ENCODE measurements at places on chromosomes 2 and 18.

DNA sequence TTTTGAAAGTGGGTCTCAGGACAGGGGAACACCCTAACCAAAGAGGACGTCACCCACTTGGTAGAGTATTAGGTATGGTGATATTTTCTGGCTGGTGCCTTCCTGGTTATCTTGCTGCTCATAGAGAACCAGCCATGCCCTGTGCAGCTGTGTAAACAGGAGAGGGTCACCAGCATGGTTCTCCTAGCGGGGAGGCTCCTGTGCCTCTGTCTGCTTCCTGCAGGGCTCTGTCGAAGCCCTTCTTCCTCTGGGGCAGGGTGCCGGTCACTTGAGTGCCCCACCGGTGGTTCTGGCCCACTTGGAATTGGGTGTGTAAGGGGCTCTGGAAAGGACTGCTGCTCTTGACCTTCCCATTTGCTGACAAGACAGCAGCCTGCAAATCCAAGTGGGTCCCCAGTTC, 131.6 kb upstream of the MSH6 start:
- DNase-seq = no peak

DNA sequence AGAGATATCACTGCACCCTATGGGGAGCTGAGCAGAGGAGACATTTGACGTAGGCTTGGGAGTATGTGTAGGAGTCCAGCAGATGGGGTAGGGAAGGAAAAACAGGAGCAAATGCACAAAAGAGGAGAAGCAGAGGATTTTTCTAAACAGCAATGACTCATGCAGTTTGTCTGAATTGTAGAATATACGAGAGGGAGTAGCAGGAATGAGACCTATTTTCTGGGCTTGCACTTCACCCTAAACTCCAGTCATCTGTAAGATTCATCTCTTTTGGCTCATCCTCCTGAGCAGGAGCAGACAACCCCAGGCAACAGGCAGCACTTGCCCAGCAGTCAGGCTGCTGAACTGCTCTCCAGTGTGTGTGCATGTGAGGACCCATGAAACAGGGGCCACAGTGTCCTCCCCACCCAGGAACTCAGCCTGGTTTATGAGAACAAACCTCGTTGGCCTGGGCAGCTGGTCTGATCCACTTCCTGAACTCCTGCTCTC, 100.2 kb upstream of the CDC42EP3 start:
- DNase-seq = no peak

DNA sequence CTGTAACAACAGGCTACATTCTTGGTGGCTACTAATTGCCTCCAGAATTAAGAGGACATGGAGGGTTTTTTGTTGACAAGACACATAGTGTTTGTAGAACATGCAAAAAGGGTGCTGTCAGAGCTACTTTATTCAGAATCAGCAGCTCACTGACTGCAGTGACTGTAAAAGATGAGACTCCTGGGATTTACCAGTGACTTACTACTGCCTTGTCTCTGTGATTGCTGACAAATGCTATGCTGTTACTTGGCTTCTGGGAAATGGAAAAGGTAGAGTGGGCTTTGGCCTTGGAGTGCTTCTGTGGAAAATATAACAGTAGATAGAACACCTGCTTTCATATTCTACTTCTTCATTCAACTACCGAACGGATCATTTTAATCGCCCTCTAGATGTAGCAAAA, 47.8 kb downstream of the GREB1L start:
- DNase-seq = no peak

DNA sequence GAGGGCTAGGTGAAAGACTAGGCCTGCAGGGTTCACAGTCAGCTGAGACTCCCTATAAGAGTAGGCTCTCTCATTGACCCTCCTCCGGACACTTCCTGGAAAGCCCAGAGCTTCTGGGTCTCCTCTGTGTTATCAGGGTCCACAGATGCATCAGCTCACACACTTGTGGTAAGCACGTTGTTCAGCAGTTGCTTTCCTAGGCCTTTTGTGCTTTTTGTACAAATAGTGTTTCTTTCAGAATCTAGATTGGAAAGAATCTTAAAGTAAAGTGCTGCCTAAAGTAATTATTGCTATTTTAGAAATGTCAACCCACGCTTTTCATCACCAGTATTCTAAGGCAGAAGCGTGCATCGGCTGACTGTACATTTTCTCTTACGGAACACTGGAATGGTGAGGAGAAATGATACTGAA, 15.5 kb downstream of the SLC9A2 start:
- DNase-seq = no peak

- no peak for DNase-seq
Measured at GRCh38 chr2:123163398-123163797, 861.7 kb upstream of the CNTNAP5 start.

GRCh38 chr2:73990531-73990930, 5.8 kb downstream of the TET3 start:
- no peak for DNase-seq

- no peak for DNase-seq
Measured at GRCh38 chr18:34913837-34914661, 127.2 kb upstream of the MAPRE2 start.

- no peak for DNase-seq
Measured at GRCh38 chr2:172968061-172968469, 107.6 kb upstream of the MAP3K20 start.

- no peak for DNase-seq
Measured at GRCh38 chr2:96146881-96147592, 1.8 kb upstream of the DUSP2 start.

DNA sequence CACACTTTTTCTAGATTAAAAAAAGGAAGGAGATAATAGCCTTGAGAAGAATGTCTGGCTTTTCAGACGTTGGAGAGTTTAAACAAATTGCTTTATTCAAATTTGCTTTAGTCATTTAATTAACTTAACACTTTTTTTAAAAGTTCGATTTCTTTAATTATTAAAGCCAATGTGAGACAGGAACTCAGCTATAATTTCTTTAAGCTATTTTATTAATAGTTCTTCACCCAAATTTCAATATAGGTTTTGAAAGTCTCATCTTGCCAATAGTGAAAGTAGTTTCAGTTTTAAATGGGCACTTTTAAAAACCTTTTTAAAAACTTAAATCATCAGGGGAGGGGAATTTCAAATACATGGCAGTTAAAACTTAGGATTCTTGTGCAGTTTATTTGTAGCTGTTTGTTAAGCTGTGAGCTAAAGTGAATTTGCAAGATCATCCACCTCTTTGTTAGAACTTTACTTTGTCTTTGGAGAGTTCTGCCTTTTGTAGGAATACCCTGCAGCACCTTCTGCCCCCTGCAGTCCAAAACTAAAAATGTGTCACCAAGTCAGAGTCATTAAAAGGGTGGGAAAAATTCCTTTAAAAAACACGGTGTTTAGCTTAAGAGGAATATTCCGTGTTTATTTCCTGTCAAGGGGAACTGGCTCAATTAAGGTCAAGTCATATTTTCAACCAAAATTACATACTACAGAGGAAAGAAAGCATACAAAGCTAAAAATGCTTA, 4.6 kb downstream of the TGIF1 start:
- DNase-seq = no peak

GRCh38 chr2:12881952-12882351, 165.2 kb downstream of the TRIB2 start:
- no peak for DNase-seq

DNA sequence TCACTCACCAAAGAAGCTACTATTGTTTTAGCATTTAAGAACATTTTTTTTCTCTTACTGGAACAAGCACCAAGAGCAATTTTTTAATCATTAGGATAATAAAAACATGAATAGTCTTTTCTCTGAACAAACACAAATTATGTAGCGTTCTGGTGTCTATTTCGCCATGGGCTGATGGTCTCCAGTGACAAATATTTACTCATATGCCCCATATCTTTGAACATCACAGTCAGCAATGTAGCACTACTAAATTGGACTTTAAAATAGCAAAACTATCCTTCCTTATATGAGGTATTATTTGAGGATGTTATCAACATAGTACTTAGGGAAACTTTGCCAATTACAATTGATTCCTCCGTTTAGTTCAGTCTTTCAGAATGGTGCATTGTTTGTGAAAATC, 1326.0 kb upstream of the ZEB2 start:
- no peak for DNase-seq

DNA sequence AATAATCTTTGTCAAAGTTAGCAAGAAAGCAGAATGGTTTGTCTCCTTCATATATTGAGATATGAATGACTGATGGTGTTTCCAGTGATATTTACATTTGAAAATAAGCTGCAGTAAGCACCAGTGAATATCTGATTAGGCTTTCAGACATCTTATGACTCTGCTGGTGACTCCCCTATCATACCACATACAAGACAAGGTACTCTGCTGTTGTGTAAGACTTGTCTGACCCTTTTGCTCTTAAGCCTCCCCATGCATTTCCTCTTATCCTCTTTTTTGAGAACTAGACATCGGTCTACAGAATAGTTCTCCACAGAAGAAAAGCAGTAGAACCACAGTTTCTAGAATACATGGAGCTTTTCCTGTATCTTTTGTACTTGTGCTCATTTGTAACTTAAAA, 9.3 kb downstream of the POLI start:
- DNase-seq = no peak

GRCh38 chr2:223870840-223871611, 33.6 kb upstream of the AP1S3 start:
- DNase-seq = no peak

DNA sequence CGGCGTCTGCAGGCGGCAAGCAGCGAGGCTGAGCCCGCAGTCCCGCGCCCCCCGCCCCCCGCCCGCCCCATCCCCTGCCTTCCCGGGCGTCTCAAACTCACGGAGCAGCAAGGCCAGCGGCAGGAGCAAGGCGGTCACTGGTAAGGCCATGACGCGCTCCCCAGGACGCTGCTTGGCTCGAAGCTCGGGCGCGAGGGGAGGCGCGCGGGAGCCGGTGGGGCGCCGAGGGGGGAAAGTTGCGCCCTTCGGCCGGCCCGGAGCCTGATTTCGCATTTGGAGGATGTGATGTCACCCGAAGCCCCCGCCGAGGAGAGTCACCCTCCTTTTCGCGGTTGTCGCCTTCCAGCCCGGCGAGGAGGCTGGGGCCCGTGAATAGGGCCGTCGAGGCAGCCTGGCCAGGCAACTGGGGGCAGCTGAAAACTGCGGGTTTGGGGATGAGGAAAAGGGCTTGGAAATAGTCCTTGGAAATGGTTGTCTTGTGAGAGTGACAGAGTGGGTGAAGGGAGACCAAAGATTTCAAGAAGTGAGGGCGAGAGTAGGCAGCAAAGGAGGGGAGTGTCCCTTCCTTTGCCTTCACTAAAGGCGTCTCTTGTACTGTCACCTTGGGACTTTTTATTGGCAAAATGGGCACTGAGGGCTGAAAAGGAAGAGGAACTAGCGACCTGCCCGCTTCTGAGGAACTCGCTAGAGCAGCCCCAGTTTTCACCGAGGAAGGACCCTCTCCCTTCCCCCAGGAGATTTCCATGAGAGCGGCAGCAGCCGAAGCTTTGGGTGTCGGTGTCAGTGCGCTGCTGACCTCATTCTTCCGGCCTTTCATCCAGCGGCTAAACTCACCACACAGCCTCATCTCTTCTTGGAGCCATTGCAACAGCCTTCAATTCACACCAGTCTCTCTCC, at the start of gene CD8A:
Gene CD8A, minus strand, starts transcription at position 238 of the 897 bp plus-strand sequence. Its CDS starts 88 bp downstream, at position 150.
- DNase-seq = no peak

DNA sequence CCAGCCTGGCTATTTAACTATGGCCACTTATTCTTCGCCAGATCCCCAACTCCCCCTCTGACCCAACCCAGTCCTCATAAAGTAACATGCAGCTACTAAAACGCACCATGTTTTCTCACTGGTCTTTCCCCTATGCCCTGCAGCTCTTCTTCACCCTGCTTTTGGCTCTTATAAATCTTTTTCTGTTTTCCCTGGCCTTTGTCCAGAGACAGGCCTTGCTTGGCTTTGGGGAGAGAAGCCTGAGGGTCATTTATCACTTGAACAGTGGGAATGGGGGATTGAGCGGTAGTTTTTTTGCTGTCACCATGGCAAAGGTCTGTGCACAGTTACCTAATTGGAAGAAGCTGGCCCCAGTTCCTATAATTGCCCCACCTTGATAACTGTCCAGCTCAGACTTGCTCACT, 202.9 kb upstream of the NT5C1B start:
- no peak for DNase-seq

DNA sequence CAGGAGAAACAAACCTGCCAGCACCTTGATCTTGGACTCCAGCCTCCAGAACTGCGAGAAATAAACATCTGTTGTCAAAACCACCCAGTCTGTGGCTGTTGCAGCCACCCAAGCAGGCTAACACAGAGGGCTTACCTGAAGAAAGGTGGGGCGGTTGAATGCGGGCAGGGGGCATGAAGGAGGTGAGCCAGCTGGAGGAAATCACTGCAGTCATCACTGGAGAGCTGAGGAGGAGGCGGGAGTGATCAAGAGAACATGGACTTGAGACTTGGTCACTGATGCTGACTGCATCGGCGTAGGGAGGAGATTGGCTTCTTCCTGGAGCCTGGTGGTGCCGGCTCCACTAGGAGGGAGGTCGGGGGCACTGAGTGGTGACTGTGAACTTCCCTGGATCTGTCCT, 14.6 kb upstream of the ARMC9 start:
- no peak for DNase-seq

- DNase-seq = no peak
Measured at GRCh38 chr18:26926066-26926675, 60.7 kb upstream of the AQP4 start.

- DNase-seq = no peak
Measured at GRCh38 chr2:167181134-167181533, 292.9 kb downstream of the XIRP2 start.

- no peak for DNase-seq
Measured at GRCh38 chr18:59272891-59273758, at the start of gene RAX. Gene RAX (minus strand): TSS chr18:59273454. CDS start chr18:59273206, 248 bp downstream.

GRCh38 chr2:40405465-40405864, 46.4 kb downstream of the SLC8A1 start:
- no peak for DNase-seq

- DNase-seq = no peak
Measured at GRCh38 chr2:189608795-189609422, 28.3 kb upstream of the SLC40A1 start.

- DNase-seq = no peak
Measured at GRCh38 chr18:58546552-58546951, 82.3 kb downstream of the ALPK2 start.

- no peak for DNase-seq
Measured at GRCh38 chr2:120485096-120485495, 139.2 kb downstream of the INHBB start.

- no peak for DNase-seq
Measured at GRCh38 chr2:143840601-143841000, 679.3 kb downstream of the ZEB2 start.

- DNase-seq = no peak
Measured at GRCh38 chr2:56287974-56288373, 104.2 kb downstream of the CCDC85A start.

DNA sequence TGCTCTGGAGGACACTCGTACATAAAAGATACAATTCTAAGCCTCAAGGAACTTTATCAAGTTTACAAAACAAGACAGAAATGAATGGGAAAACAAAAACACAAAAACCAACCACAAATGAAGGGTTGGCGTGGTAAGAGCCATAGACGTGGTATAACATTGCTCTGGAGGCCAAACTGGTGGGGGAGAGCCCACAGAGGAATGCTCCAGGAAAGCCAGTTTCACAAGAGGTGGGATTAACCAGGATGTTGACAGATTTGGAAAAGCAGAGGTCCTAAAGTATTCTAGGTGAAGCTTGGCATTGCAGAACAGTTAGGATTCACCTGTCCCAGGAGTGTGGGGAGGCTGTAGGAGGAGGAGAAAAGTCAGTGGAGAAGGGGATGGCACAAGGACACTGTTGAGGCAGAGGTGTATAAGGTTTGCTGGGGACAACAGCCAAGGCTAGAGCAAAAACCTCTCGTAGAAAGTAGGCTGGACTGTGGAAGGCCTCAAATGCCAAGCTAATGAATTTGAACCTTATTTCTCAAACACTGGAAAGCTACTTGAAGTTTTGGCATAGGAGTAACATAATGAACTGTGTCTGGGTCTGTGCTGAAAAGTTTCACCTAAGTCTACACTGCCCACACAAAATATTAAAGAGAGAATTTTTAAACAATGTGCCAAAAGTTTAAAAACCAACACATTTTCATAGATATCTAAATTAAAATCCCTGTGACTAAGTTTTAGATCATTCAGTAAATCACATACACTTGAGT, 135.1 kb downstream of the THADA start:
- no peak for DNase-seq

Measured in activated effector memory CD4-positive, alpha-beta T cell treated with Interleukin-2 at 50 U/mL for 16 hours (primary cell).